ENCODE measurements at places on chromosomes 1 and 21.

- DNase-seq, result no peak
These were observed 8.0 kb downstream of the NR5A2 start for GRCh38 chr1:200035397-200035955.

DNA sequence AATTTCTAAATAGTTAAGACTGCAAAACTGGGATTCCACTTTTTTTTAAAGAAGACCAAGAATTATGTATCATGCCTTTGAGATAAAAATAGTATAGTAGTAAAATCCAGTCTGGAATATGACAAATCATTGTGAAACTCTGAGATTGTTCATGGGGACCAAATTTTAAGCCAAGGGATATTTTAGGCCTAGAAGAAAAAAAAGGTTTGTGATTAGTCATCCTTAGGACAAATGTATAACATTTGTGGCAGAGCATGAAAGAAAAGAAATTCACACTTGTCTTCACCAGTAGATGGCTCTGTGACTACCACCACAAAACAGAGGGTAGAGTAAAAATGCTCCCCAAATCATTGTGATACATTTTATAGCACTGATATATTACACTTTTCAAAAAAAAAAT lies 226.1 kb downstream of the KCTD3 start:
- no peak for DNase-seq

DNA sequence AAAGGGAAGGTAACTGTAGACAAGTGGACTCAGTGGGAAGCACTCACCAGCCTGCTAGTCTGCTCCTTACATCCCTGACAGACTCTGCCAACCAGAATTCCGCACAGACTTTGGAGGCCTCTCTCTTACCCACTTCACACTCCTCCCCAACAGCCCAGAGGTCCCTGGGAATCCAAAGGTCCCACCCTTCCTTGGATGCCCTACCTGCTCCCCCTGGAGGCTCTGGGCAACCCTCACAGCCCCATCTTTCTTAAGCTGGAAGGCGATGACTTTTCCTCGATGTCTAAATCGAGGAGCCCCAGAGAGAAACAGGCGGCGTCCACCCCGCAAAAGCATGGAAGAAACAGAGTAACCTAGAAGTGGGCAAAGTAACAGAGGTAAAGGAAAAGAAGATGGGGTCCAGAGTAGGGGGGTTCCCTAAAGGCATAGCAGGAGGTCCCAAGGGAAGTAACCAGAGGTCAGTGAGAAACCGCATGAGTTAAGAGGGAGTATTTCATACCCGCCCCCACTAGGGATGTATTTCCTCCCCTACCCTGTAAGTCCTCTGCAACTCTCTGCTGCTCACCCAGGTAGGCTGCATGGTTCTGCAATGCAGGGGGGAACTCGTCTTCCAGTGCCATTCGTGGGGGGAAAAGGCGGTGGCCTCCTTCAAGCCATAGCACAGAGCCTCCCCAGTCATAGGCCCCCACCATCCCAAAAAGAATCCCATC lies 8.4 kb downstream of the ITGA10 start:
- no peak for DNase-seq

GRCh38 chr1:48362901-48363300 lies 109.1 kb downstream of the SPATA6 start:
- no peak for DNase-seq

GRCh38 chr21:27001526-27001925 lies 34.6 kb upstream of the ADAMTS5 start:
- no peak for DNase-seq

GRCh38 chr21:28590026-28590425 lies 402.7 kb downstream of the LTN1 start:
- no peak for DNase-seq

GRCh38 chr1:179369751-179370341 lies 4.1 kb downstream of the AXDND1 start:
- DNase-seq, result peak; percentile 40

DNA sequence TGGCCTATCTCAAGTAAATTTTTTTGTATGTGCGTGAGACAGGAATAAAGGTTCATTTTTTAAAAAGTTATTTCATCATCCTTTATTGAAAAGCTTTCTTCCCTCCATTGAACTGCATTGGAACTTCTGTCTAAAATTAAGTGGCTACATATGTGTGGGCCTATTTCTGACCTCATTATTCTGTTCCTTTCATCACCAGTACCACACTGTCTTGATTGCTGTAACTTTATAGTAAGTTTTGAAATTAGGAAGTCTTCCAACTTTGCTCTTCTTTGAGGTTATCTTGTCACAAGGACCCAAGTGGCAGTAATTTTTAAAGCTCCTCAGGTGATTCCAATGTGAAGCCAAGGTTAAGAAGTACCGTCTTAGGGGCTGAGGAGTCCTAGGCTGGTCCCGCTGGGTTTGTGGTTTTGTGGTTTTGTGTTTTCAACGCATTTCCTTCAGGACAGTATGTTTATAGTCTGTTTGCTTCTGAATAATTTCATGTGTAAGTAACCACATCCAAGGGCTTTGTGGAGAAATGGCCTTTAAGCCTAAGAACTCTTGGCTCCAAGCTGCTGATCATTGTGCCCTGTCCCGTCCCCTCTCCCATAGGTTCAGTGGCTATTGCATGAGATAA lies 12.4 kb upstream of the SCAF4 start:
- DNase-seq, result no peak

DNA sequence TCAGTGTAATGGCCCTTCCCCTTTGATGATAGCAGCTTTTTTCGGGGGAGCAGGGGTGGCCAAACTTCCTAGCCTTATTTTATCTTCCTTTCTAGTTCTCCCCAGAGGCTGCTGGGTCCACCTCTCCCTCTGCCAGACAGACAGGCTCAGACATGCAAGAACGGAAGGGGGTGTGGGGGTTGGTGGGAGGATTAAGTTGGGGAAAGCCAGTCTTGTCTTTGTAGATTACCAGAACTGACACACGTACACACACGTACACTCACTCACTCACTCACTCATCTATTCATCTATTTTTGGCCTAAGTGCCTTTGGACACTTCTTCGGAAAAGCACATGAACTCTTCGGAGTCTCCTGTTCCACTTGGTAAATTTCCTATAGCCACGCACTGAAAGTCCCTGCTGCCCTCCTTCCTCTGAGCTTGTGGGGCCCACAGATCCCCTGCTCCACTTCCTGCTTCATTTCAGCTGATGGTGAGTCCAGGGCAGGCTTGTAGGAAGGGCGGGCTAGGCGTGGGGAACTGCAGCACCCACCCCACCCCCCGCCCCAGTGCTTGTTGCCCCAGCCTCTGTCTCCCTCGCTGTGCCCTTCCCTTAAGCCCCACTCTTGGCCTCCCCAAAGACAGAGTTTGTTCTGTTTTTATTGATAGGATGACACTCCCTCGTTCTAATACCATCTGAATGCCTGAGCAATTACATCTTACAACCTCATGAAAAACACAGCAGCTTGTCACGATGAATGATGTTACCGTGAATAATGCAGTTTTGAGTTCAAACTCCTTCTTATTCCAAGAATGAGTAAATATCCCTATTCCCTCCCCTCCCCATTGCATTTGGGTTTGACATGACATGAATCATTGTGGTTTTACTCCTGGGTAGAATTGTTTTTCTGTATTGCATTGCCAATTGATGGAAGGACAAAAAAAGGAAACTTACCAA lies 60.7 kb upstream of the ATP5PO start:
- DNase-seq, result peak; percentile 5

GRCh38 chr1:36175137-36176095 lies 19.5 kb downstream of the MAP7D1 start:
- peak; percentile 53 for DNase-seq

- DNase-seq, result no peak
These were observed 27.4 kb downstream of the KCNN3 start for GRCh38 chr1:154842635-154843034.

- DNase-seq, result peak; percentile 52
These were observed 85.7 kb downstream of the BRINP2 start for GRCh38 chr1:177256153-177257075.

DNA sequence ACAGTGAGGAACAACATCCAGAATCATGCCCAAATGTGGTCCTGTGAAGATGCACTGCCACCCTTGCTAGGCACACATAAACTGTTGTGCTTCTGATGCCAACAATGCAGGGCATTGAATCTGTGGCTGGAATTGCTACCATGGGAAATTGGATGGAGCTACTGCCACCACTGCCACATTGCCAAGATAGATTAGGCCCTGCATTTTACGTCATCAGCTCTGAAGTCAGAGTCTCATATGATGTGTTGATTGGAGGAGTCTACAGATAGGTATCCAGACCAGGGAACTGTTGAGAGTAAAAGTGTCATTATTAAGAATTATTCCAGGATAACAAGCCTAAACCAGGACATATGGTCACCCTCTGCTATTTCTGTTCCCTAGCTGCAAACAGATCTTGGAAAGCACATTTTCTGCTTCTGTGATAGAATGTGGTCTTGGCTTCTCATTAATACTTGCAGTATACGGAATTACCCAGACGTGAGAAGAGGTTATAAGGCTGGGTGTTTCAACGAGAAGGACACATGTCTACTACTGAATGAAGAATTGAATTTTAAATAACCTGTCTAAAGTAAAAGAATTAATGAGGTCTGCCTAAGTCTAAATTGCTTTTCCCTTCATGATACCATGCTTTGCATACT lies 106.6 kb downstream of the TNNI3K start:
- no peak for DNase-seq

- DNase-seq, result no peak
These were observed 9.0 kb upstream of the RPL5 start for GRCh38 chr1:92822879-92823278.

DNA sequence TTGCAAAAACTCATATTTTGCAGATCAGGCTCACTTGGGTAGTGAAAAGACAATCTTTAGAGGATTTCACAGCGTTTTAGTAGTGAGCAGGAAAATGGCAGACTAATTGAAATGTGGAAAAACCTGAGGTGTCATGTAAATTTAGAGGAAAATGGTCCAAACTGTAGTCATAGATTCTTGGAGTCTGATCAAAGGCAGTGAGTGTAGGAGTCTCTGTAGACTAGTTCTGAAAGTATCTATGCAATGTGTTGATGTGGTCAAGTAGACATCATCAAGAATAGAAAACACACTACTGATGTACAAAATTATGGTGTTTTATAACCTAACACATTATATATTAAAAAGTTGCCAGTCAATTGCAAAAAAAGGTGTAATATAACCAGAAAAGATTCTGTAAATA lies 143.2 kb upstream of the C1orf105 start:
- no peak for DNase-seq

- no peak for DNase-seq
These were observed 22.3 kb upstream of the RGS2 start for GRCh38 chr1:192786576-192786975.

- no peak for DNase-seq
These were observed 148.7 kb downstream of the SETD4 start for GRCh38 chr21:35911412-35912191.

- no peak for DNase-seq
These were observed 4.9 kb upstream of the BEST4 start for GRCh38 chr1:44792736-44793502.

- DNase-seq, result no peak
These were observed 30.4 kb downstream of the CTH start for GRCh38 chr1:70441392-70442035.

DNA sequence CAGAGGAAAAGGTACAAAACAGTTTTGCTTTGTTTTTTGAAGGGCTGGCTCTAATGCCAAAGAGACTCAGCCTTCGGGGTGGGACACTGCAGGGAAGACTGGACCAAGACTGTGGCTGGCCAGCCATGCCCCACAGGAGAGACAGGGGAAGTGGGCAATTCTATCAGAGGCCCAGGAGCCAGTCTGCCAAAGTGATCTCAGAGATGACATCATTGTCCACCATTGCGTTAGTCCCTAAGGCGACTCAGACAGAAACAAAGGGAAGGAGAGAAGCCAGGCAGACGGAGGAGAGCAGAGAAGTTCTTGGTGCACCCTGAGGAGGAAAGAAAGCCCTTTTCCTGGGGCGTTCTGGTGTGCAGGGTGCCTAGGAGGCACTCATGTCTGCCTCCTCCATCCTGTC lies 26.4 kb downstream of the OPTC start:
- DNase-seq, result no peak

DNA sequence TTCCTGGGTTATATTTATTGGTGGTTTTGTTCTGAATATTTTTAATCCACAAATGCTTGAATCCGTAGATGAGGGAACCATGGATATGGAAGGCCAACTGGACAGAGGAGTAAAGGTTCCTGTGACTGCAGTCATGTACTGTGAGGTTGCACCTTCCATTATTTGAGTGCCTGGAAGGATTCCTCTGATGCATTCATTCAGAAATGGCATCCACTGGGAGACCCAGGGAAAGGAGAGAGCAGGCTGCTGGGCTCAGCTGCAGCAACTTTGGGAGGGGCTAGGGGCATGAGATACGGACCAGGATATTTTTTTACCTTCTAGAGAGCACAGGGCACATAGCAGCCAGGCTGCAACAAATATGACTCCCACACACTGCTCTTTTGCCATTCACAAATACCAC lies 19.5 kb downstream of the AK2 start:
- no peak for DNase-seq
